Caudate nucleus (tissue), 63 donors: ENCODE measurements at places on chromosomes 13 and 19.

DNA sequence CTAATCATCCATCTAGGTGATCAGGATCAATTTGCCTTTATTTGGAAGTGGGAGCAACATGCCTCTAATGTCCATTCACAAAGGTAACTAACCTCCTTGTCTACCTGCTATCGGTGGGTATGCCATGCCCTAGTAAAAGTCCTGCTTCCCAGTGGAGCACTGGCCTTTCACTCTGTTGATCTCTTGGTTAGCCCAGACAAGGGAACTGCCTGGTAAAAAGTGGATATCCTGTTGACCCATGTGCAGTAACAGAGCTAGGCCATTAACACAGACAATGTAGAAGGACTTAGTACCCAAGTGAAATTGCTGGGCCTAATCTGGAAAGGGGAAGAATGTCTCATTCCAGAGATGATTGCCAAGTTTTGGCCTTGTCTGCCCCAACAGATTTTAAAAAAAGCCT, 171.5 kb upstream of the CSNK1A1L start:
- DNase-seq = no peak

DNA sequence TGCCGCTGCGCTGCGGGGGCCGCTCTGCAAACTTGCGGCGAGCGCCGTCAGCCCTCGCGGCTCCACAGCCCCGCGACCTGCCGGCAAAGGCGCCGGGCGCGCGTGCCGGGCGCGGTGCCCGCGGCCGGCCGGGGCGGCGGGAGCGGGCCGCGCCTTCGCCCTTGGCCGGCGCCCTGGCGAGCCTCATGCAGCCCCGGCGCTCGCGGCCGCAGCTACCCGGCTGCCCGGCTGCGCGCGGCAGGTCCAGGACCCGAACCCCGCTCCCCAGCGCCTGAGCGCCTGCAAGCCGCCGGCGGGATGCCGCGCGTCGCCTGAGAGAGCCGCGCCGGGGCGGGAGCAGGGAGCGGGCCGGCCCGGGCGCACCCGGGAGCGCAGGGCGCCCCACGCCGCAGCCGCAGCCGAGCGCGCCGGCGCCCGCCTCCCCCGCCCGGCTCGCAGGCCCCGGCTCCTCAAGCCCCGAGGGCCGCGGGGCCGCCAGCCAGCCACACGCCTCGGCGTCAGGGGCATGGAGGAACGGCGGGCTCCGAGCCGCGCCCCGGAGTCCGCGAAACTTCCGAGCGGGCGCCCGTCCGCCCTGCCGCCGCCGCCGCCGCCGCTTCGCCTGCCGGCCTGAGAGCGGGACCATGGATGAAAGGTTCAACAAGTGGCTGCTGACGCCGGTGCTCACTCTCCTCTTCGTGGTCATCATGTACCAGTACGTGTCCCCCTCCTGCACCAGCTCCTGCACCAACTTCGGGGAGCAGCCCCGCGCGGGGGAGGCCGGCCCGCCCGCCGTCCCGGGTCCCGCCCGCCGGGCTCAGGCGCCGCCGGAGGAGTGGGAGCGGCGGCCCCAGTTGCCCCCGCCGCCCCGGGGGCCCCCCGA, 564 bp downstream of the HS6ST3 start:
- no peak for DNase-seq

- no peak for DNase-seq
Measured at GRCh38 chr13:110485604-110486003, 75.9 kb downstream of the RAB20 start.

- DNase-seq = no peak
Measured at GRCh38 chr19:45960595-45961235, 12.9 kb downstream of the NOVA2 start.

DNA sequence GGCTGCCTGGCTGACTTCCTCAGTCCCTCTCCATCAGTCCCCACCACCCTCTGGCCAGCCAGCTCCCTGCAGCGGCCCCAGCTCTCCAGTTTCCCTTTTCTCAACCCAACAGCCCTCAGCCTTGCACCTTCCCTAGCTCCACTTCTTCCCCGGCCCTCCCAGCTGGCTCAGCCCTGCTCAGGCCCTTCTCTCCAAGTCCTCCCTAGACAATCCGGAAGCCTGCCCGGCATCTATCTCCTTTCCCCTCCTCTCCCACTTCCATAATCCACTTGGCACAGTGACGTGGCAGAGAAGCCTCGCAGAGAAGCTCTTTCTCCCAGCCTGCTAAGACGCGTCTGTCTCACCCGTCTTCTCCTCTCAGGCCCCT, 1.1 kb downstream of the UBXN6 start:
- DNase-seq = no peak

- DNase-seq = no peak
Measured at GRCh38 chr13:112102243-112102642, 35.3 kb downstream of the SOX1 start.
